ENCODE measurements at places on chromosomes 4 and X. TPM values are rescaled to one million over a fixed set of nuclear protein-coding genes. Genes with fewer than 3 reads are reported as not detected.

Gene OCRL
- polyA plus RNA-seq: 34.6 TPM

Gene MAGEA1
- polyA plus RNA-seq: not detected

Gene CDX4
- polyA plus RNA-seq: not detected

Gene SSX4B
- not detected for polyA plus RNA-seq

Gene FANCB
- 1.1 TPM for polyA plus RNA-seq

Gene NKX3-2
- 0.60 TPM for polyA plus RNA-seq

Gene APBB2
- polyA plus RNA-seq: 104 TPM

Gene FGB
- 0.14 TPM for polyA plus RNA-seq

Gene OGT
- 111 TPM for polyA plus RNA-seq

Gene CXCL1
- polyA plus RNA-seq: 1.2 TPM
